ENCODE measurements at places on chromosomes 1 and 21. TPM values are rescaled to one million over a fixed set of nuclear protein-coding genes. Genes with fewer than 3 reads are reported as not detected.

The SLAMF8 gene
- 2.5 TPM for total RNA-seq

The CYP4A11 gene
- total RNA-seq: not detected

GRCh38 chr1:5670590-5671350, 321.5 kb downstream of the NPHP4 start:
- DNase-seq: no peak

- no peak for DNase-seq
These were observed 519.6 kb upstream of the DEPDC1 start for GRCh38 chr1:69016468-69016867.

Measured in esophagus muscularis mucosa (tissue), 4 donors.